Left ventricle myocardium inferior (tissue), 1 donor: ENCODE measurements at places on chromosomes 7 and 10. TPM values are rescaled to one million over a fixed set of nuclear protein-coding genes. Genes with fewer than 3 reads are reported as not detected.

Gene DYDC2
- not detected for total RNA-seq

Gene GALNT17
- 95.3 TPM for total RNA-seq

Gene FOXP2
- 2.1 TPM for total RNA-seq

Gene AS3MT
- 17.2 TPM for total RNA-seq

Gene AKR1C4
- total RNA-seq: not detected

Gene ZNF479
- not detected for total RNA-seq

Gene TEX47
- total RNA-seq: not detected
